ENCODE measurements at places on chromosomes 13 and 19. TPM values are rescaled to one million over a fixed set of nuclear protein-coding genes. Genes with fewer than 3 reads are reported as not detected.

The CFAP97D2 gene
- not detected for total RNA-seq

The CCNE1 gene
- 2.3 TPM for total RNA-seq

The GNG7 gene
- total RNA-seq = 7.7 TPM

The SLAIN1 gene
- total RNA-seq = 7.4 TPM

The ACER1 gene
- total RNA-seq = not detected

The NKPD1 gene
- total RNA-seq = 0.67 TPM

The CGB8 gene
- total RNA-seq = not detected

DNA sequence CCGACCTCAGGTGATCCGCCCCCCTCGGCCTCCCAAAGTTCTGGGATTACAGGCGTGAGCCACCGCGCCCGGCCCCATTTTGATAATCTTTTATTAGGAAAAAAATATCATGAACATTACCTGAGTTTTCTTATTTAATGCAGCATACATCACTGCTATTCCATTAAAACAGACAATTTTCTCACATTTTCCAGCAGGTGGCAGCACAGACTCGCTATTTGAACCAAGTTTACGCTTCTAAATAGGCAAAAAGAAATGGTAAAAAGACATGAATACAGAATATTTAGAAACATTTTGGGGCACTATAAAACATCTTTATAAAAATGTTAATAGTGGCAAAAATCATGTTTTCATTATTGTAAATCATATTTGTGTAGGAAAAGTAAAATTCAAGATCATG is 903.1 kb downstream of the SLITRK6 start:
- peak; percentile 62 for DNase-seq

DNA sequence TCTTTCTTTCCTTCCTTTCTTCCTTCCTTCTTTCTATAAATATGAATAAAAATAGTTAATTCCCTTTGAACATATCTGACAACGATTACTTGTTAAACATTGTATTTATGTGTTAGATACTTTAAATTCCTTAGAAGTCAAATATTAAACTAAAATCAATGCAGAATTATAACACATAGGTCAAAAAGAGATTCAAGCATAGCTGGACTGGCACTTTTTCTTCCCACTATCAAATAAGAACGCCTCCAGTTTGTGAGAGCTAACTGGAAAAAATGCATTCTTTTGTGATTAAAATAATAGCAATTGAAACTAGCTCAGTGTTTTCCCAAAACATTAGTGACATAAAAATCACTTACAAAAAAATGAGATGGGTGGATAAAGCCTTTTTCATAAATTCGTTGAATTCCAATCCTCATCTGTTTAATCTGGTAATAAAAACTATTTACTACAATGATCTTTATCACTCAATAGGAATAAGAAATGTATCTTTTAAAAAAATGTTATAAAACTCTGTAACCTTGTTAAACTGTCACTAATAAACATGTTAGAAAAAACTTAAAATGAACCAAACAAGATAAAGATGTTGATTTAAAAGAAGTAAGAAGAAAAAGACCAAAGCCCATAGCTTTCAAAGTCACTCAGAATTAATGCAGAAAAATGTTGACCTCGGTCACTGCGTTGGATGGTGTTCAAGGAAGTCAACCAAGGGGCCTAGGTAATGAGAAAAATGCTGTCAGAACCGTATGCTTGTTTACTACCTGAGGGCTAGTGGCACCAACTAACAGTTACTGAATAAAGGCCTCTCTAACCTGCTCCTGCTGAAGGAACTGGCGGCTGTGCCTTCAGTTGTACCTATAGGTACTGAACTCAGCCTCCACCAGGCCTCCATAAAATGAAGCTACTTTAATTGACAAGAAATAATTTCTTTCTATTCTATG is 1039.5 kb upstream of the SLC10A2 start:
- no peak for DNase-seq

DNA sequence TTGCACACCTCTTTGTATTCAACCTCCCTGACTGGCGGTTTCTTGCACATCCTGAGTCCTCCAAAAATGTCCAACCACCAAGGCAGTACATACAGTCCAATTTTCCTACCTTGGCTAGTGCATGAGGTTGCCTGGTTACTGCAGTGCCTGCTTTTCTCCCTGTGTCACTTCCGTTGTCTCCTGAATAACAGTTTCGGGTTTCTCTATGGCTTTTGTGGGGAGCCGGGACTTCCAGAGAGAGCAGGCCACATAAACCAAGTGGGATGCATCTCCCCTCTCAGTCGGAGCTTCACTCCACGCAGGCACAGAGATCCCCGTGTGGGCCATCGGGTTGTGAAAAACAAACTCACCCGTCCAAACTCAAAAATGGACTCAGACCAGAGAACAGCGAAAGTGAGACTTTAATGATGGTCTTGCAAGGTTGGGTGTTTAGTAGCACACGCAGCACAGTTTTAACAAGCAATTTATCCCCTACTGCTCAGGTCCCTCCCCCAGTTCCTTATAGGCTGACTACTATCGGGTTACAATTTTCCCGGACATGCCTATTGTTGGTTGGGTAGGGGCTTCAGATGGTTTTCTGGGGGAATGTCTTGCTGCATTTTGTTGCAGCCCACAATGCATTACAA is 173.1 kb downstream of the POU4F1 start:
- no peak for DNase-seq

GRCh38 chr13:50255639-50256038 is 240.4 kb downstream of the KCNRG start:
- no peak for DNase-seq

DNA sequence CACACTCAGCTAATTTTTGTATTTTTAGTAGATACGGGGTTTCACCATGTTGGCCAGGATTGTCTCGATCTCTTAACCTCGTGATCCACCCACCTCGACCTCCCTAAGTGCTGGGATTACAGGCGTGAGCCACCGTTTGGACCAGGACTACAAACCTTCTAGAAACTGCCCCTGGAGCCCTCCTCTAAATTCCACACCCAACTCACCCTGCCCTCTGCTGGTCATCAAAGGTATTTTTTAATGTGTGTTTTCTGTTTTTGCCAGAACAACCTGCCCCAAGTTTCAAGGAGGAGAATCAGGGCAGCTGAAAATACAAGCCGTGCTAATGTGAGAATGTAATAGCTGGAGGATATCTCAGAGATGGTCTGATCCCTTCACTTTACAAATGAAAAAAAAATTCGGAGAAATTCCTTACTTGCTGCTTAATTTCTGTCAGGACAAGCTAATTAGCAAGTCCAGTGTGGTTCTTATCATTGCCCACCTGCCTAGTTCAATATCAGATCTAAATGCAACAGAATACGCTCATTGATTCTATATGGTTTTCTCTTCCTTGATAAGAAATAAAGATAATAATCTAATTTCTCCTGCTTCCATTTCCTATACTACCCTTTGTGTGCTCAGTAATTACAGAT is 4.1 kb downstream of the ATP8A2 start:
- peak; percentile 68 for DNase-seq

DNA sequence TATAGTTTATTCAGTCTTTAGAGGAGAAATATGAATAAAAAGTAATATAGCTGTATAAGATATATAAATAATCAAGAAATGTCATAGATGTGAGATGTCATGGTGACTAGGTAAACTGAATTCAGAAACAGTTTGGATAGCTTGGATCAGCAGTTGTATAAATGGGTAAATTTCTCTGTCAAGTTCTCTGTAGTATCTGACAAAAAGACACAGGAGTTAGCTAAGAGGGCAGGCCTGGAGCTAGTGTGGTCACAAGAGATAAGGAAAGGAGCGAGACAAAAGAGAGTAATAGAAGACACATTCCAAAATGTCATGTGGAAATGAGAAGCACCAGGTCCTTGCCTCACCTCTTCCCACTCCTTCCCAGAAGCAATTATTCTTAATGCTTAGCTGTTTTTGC is 349.0 kb downstream of the LMO7 start:
- no peak for DNase-seq

DNA sequence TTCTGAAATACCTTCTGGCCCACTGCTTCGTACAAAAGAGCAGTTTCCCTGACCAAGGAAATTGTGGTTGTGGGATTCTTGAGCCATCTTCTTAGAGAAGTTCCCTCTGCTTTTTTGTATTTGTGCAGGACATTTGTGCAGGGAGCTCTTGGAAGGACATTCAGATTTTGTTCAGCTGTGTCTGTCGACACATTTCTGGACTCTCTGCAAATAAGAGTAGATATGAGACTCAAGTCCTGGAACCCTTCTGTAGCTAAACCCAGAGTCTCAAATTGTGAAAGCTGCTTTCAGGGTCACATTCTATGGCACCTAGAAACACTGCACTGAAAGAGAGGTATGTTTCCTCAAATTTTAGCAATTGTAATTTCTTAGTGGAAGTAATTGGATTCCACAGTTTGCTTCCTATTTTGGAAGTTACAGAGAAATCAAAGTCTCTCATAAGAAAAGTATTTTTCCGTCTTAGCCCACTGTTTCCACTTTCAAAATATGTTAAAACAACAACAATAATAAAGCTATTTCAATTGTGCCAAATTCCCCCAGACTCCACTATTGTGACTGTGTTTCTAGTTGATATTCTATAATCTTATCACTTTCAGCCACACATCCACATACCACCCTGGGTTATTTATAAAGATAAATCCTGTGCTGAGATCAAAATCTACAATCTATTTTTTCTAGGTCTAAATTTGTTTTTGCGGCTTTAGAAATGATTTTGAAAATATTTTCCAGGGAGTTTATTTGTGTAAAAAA is 224.0 kb downstream of the COG6 start:
- no peak for DNase-seq

- DNase-seq = no peak
Measured at GRCh38 chr13:110592665-110593064, 22.7 kb upstream of the NAXD start.

DNA sequence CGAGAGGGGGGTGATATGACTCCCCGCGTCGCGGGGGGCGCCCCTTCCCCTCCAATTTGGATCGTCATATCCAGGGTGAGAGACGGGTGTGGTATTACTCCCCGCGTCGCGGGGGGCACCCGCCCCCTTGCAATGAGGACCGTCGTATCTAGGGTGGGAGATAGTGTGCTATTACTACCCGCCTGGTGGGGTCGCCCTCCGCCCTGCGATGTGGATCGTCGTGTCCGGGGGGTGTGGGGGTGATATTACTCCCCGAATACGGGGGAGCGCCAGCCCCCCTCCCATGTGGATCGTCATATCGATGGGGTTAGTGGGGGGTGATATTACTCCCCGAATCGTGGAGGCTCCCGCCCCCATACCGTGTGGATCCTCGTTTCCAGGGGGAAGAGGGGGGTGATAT is 29.2 kb upstream of the RGCC start:
- DNase-seq = peak; percentile 16

- no peak for DNase-seq
Measured at GRCh38 chr13:50809133-50810090, 34.1 kb downstream of the DLEU7 start.

GRCh38 chr19:41744850-41745249 is 10.5 kb upstream of the CEACAM6 start:
- no peak for DNase-seq

DNA sequence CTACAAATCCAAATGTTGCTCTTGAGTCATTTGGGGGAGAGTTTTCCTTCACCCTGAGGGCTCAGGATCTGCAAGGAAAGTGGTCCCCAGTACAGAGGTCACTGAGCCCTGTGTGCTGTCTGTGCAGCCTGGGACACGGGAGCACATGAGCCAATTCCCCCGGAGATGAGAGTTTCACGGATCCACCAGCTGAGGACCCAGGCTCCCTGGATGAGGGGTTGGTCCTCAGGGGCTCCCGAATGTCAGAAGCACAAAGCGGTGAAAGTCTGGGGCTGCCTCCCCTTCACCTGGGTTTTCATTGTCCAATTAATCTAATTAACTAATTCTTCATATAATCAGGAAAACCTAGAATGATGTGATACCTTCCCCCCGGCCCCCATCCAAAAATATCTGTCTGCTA is 13.6 kb upstream of the LILRB2 start:
- no peak for DNase-seq

- no peak for DNase-seq
Measured at GRCh38 chr19:23770672-23771250, 12.1 kb upstream of the ZNF681 start.

DNA sequence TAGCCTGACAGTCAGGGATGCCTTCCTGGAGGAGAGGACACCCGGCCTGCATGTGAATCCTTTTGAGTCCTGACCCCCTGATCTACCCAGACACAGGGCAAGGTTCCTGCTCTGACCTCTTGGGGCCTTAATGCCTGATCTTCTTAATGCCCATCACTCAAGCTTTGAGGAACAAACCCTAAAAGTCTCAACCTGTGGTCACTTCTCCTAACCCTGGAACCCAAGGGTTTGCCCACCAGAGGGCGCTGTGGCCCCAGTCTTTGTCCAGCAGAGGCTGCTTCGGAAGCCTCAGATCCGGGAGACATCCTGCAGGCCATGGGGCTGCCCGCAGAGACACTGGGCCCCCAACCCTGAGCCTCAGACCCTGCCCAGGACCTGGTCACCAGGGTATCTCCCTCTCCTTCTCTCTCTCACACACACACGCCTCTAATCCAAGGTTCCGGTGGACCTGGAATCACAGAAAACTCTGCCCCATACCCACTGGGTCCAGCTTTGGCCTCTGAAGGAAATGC is 9.8 kb upstream of the DPF1 start:
- peak; percentile 92 for DNase-seq

DNA sequence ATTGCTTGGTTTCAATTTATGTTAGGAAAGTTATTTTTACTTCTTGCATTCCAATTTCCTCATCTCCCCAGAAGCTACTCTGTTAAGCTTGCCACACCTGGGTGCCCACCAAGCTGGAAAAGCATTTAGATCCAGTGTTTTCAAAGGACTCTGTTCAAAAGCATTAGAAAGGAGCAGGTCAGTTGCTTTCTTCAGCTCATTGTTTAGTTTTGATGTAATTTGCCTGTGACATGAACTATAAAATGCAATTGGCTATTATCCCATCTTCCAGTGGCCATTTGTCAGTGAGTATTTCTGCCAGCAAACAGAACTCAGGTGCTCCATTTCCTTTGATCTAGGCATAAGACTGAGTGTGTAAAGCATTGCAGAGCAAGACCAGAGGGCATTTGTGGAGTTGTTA is 46.7 kb upstream of the RNF113B start:
- DNase-seq = no peak

DNA sequence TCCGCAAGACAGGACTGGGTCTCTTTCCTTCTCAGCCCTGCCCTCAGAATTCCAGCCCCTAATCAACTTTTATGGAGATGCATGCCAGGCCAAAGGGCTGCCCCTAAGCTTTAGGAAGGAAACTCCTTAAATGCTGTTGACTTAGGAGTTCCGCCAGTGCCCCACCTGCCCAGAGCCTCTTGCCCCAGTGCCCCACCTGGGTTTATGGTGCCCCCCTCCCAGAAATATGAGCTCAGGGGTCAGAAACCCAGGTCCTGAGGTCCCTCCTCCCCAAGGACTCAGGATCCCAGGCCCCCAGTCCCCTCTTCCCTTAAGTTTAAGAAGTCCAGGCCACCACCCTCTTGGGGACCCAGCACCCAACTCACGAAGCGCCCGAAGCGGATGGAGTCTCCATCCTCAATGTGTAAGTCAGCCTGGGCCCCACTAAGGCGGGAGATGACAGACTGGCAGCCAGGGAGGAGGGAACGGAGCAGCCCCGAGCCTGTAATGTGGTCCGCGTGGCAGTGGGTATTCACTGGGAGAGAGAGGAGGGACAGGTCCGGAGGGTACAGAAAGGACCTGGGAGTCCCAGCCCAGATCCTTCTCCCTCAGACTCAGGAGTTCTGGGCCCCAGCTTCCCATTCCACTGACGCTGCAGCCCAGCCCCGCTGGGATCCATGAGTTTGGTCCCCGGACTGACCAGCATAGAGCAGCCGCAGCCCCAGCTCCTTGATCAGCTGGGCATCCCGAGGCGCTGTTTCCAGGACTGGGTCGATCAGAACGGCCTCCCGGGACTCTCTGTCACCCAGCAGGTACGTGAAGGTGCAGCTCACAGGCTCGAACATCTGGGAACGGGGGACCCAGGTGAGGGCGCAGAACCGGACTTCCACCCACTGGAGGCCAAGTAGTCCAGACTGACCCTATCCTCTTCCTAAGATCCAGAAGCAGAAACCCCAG is 897 bp downstream of the ETHE1 start:
- DNase-seq = peak; percentile 34

Data from endothelial cell (in vitro differentiated cells).